ENCODE measurements at places on chromosomes 12 and 14.
A peak's percentile ranks its signal among the peaks of the same experiment; 100 is the strongest.

DNA sequence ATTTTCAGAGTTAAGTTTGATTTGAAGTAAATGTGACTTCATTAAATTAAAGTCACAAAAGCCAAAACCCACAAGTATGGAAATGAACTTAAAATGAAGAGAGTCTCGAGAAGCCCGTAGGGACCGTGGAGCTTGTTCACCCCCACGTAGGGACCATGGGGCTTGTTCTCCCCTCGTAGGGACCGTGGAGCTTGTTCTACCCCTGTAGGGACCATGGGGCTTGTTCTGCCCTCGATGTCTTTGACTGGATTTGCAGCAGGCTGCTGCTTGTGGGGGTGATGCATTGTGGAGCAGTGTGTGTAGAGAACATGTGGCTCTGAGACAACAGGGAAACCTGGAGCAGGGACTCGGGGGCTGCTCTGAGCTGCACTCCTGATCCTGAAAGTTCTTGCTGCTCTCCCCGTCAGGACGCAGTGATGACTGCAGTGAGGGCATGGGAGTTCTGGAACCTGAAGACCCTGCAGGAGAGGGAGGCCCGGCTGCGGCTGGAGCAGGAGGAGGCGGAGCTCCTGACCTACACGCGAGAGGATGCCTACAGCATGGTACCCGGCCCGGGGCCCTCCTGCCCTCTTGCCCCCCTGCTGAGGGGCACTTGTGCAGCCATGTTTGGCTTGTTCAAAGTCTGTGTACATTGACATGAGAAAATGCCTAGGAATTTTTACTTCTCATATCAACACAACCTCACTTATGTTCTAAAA, 94.2 kb downstream of the EP400 start:
- no peak for DNase-seq

DNA sequence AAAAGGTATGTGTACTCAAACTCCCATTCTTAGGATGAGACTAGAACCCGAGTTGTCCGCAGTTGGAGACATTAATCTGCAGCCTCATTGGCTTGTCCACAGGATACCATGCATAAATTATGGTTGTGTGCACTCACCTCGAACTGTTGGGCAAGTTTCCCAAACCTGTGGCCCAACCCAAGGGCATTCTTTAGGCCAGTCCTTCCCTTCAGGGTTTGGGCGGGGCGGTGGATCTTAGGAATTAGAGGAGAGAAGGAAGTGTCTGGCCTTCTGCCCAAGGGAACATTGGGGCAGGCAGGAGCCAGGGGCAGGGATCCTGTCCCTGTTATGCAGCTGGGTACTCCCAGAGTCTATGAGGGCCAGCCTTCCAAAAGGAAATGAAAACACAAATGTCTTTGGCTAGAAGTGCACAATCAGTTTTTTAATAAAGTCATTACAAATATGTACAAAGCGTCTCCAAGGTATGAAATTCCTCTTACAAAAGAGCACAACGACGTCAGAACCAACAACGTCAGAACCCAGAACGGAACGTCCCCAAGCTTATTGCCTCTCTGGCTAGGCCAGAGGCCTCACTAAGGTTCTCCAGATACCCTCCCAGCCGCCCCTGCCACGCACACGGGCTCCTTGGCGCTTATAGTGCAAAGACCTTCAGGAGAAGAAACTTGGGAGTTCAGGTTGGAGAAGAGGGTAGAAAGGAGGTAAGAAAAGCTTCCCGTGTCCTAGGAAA, 25.3 kb downstream of the HRK start:
- no peak for DNase-seq

GRCh38 chr12:82873951-82874350, 187.2 kb downstream of the TMTC2 start:
- DNase-seq = peak; percentile 50

DNA sequence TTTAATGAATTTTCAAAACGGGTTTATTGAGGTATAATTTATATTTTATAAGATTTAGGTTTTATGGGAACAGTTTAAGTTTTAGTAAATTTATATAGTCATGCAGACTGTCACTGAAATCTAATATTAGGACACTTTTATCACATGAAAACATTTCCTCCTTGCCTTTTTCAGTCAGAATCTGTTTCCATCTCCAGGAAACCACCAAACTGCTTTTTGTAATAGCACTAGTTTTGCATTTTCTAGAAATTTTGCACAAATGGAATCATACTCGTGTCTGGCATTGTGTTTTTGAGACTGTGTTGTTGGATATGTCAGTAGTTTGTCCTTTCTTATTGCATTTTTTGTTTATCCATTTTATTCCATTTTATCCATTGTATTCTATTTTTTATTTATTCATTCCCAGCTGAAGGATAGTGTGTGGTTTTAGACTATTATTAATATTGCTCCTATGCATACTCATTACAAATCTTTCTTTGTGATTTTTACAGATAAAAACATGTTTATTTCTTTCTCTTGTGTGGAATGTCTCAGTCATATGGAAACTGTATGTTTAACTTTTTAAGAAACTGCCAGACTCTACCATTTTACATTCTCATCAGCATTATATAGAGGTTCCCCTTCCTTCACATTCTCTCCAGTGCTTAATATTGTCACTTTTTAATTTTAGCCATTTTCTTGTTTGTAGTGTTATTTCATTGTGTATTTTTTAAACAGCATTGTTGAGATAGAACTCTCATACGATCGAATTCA, 26.5 kb downstream of the PALS1 start:
- DNase-seq = no peak

DNA sequence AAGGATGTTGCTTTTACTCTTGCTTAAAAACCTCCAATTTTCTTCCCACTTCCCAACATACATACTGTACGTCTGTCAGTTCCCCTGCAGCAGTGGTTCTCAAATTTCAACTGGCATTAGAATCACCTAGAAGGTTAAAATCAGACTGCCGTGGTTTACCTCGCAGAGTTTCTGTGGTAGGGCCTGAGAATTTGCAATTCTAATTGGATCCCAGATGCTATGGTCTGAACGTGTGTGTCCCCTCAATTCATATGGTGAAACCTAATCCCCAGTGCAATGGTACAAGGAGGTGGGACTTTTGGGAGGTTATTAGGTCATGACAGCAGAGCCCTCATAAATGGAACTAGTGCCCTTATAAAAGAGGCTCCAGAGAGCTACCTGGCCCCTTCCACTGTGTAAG, 226.9 kb downstream of the CRADD start:
- DNase-seq = no peak

DNA sequence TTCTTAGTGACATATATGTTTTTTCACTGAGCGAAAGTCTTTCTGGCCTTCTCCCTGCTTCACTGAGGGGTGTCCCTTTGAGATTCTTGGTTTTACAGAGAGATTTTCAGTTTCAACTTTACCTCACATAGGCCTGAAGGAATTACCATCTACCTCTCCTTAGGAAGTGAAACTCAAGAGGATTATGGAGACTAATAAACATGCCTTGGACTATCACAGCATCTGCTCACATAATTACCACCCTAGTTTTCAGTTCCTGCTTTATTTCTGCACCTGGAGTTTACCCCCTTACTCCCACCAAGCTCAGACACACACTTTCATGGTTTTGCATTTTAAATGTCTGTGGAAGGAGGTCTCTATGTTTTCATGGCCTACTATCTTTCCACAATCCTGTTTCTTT, 118.3 kb upstream of the SCAF11 start:
- DNase-seq = no peak

DNA sequence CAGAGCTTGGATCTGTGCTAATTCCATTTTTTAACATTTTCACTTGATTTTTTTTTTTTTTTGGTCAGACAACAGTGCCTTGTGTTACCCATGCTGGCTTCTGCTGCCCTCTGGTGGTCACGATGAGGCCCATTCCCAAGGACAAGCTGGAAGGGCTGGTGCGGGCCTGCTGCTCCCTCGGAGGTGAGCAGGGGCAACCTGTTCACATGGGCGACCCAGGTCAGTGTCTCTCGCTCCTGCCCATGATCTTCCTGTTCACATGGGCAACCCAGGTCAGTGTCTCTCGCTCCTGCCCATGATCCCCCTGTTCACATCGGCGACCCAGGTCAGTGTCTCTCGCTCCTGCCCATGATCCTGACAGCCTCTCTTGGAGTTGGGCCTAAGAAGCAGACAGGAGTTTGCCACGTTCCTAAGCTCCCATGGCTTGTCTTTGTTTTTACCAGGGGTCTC, 59.4 kb downstream of the DGLUCY start:
- peak; percentile 82 for DNase-seq

- peak; percentile 90 for DNase-seq
Measured at GRCh38 chr12:13044002-13044905, at the start of gene FAM234B. TSS of gene FAM234B (plus strand) at chr12:13044381. CDS start at chr12:13044404, 23 bp downstream.

DNA sequence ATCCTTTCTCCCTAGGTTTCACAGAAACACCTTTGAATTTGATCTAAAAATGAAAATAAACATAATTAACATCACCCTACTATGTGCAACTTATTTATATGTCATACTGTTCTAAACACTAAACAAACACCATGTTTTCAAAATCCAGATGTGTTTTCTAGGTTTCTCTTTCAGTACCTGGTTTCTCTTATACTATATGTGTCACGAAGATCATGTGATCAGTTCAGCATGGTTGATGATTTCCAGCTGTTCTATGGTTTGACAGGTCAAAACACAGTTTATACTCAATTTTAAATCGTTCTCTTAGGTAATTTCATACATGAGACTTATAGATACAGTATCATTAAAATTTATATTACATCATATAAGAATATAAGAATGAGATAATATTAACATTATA, 373.1 kb downstream of the SOX5 start:
- DNase-seq = no peak

GRCh38 chr14:100325958-100326357, 2.8 kb downstream of the SLC25A47 start:
- DNase-seq = no peak

GRCh38 chr14:75981426-75982265, at the start of gene TGFB3:
TSS of gene TGFB3 (minus strand) at chr14:75981995. CDS start at chr14:75980893, 1,102 bp downstream.
- DNase-seq = peak; percentile 82

GRCh38 chr12:6235499-6235898, 35.3 kb downstream of the CD9 start:
- no peak for DNase-seq

DNA sequence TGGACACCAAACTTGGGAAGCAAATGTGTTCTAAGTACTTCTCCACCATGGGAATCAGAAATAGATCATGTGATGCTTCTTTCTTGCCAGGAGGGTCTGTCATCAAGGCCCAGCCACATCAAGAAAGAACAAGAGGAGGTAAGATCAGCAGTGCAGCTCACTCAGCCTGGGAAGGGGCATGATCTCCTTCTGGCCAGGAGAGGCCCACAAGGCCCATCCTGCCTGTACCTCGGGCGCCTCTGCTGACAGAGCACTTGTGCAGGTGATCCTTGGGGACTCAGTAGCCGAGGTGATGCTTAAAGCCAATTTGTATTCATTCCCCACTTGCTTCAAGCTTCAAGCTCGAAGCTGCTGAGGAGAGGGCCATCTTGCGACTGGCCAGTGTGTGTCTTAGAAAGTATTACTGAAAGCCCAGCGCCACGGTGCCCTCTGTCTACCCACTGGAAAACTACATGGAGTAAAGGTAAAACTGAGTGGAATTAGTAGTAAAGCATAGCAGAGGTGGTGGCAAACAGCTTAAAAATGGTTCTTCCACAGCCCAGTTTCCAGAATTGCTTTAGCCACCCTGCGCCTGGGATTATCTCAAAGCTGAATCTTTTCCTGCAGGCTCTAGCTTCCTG, 26.2 kb downstream of the RTRAF start:
- no peak for DNase-seq

DNA sequence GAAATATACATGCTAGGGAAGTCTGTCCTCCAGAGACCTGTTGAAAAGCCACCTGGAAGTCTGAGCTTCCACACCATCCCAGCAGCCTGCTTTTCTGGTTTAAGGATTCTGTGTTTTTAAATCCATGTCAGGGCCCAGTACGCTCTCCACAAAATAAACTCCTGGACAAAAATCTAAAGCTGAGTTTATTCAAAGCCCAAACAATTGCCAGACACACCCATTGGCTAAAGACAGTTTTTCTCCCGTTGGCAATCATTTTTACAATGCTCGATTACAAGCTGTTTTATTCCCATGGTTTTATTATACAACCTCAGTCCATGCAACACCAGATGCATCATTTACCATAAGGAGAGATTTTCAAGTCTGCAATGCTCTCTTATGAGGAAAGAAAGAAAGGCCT, 94.5 kb downstream of the MYRFL start:
- DNase-seq = no peak

GRCh38 chr12:93868771-93869170, 191.6 kb downstream of the CRADD start:
- no peak for DNase-seq

DNA sequence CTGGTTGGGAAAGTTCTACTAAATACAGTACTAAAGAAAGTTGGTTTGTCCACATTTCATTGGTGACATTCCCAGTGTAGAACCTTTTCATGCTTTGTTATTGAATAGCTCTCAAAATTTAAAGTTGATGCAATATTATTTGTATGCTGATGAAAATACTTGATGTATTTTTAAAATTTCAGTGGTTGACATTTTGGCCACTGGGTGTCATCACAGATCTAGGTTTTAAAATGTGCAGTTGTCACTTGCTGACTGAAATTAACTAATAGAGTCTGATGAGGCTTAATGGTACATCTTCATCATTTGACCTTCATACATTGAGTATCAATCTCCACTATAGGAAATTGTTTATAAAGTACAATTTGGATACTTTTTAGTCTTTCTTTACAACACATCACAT, 37.1 kb downstream of the CMAS start:
- DNase-seq = peak; percentile 66

GRCh38 chr12:119444462-119445044, 110.0 kb downstream of the CCDC60 start:
- no peak for DNase-seq

DNA sequence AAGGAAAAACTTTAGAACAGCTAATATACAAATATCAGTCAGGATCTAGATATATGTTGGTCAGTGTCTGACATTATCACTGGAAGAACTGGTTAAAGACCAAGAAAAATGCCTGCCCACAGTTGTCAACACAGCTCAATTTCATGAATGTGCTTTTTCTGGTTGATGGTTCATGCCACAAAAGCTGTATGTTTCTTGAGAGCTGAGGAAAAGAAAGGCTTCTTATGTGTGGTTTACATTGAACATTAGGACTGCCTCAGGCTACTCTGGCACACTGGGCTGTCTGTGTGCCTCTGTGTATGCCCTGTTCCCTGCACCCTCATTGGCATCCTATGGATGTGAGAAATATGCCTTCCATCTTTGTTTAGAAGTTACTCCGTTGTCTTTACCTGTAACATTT, 218.8 kb upstream of the RGS6 start:
- DNase-seq = no peak

DNA sequence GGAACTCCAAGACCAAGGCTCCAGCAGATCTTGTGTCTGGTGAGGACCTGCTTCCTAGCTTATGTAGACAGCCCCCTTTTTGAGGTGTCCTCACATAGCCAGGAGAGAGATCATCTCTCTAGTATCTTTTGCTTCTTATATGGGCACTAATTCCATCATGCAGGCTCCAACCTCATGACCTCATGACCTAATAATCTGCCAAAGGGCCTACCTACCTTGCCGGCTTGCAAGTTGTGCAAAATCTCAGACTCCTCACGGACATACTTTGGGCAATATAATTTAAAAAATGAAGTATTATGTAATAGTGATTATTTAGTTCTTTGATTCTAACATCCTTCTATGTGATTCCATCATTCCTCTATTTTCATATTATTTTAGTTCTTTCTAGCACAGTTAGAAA, 333.1 kb upstream of the DIO2 start:
- DNase-seq = no peak
